Stimulated activated CD4-positive, alpha-beta T cell treated with anti-CD3 and anti-CD28 coated beads, Interleukin-15, amount 100 ng/mL, for 1 hour (primary cell): ENCODE measurements at places on chromosomes 3 and 15.

GRCh38 chr3:67421912-67422311, 232.5 kb downstream of the SUCLG2 start:
- no peak for DNase-seq

- DNase-seq = no peak
Measured at GRCh38 chr3:38006031-38006430, 15.4 kb downstream of the VILL start.

DNA sequence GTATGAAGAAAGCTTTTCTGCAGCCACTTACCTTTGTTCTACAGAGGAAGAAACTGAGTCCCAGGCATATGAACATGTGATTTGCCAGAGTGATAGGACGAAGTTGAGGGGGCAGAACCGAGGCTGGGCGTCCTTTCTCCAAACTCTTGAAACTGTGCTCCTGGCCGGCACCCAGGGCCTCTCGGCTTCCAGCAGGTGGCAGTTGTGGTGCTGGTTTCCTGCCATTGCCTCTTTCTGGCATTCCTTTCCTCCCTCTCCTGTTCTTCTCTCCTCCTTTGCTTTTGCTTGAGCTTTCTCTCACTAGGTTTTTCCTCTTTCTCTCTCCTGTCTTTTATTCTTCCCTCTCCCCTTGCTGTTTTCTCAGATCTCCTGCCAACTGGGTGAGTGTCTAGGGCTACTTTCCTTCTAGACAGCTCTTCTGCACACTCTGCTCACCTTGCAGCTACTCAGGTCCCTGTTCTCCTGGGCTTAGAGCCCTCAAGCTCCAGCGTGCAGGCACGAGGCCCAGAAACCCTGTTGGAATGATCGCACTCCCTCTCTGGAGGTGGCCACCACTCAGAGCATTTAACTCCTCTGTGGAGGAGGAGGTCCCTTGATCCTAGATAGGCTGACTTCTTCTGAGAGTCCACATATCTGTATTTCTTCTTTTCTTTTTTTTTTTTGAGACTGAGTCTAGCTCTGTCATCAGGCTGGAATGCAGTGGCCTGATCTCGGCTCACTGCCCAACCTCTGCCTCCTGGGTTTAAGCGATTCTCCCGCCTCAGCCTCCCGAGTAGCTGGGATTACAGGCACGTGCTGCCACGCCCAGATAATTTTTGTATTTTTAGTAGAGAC, 26.2 kb downstream of the TRAK1 start:
- no peak for DNase-seq

GRCh38 chr3:194930377-194931204, 244.9 kb downstream of the FAM43A start:
- no peak for DNase-seq

GRCh38 chr15:60859996-60860494, 369.1 kb downstream of the RORA start:
- DNase-seq = no peak

DNA sequence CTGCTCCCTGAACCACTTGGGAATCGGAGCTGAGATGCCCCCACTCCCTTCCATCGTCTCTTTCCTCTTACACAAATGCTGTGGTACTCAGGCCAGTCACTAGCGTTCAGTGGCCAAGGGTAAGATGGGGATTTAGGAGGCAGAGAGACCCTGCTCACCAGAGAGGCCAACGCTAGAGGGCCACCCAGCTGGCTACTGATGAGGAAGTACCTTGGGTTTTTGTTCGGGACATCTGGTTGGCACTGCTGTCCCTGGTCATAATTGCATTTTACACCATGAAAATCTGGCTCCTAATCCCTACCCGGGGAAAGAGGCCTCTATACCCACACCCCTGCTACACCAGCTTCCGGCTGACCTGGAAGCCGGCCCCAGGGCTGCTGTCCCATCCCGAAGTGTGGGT, 7.7 kb downstream of the MAP6D1 start:
- no peak for DNase-seq
